ENCODE measurements at places on chromosomes 3 and 15.
A peak's percentile ranks its signal among the peaks of the same experiment; 100 is the strongest.

GRCh38 chr15:25613134-25613533, 174.3 kb upstream of the UBE3A start:
- no peaks in the 10 kb centered on the region for H3K36me3 ChIP-seq
- H3K27me3 ChIP-seq, result no peaks in the 10 kb centered on the region
- no peaks in the 10 kb centered on the region for H3K4me1 ChIP-seq
- no peak for DNase-seq
- H3K4me3 ChIP-seq, result no peak overlapping the region

- peak overlapping the region; percentile 29 for H3K27ac ChIP-seq
- DNase-seq, result peak; percentile 26
- H3K4me3 ChIP-seq, result peak overlapping the region; percentile 35
- H3K27me3 ChIP-seq, result peaks cover 34% of the 10 kb centered on the region
Measured at GRCh38 chr3:195802261-195802701, 9.4 kb downstream of the MUC4 start.

- DNase-seq, result no peak
- no peak overlapping the region for H3K27ac ChIP-seq
- no peak overlapping the region for H3K4me3 ChIP-seq
- no peaks in the 10 kb centered on the region for H3K27me3 ChIP-seq
- H3K36me3 ChIP-seq, result no peaks in the 10 kb centered on the region
Measured at GRCh38 chr3:23390446-23390845, 187.3 kb downstream of the UBE2E2 start.

DNA sequence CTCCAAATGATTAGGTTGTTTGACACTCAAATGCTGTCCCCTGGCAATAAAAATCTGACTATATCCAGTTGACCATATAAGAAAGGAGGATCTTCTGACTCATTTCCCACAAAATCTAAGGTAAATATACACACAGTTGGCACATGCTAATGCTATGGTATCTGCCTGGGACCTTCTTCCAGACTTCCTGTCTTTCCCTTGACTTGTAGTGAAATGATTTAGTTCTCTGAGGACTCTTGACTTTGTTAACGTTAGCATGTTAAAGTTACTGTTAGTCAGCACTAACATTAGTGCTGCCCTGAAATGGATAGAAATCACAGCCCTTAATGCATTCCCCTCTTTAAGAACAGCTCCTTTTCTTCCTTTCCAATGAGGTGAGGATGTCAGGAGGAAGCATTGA, 124.3 kb upstream of the LSAMP start:
- H3K4me1 ChIP-seq, result no peaks in the 10 kb centered on the region
- H3K27ac ChIP-seq, result no peak overlapping the region
- no peaks in the 10 kb centered on the region for H3K36me3 ChIP-seq
- H3K27me3 ChIP-seq, result no peaks in the 10 kb centered on the region
- no peak overlapping the region for H3K4me3 ChIP-seq
- DNase-seq, result no peak

DNA sequence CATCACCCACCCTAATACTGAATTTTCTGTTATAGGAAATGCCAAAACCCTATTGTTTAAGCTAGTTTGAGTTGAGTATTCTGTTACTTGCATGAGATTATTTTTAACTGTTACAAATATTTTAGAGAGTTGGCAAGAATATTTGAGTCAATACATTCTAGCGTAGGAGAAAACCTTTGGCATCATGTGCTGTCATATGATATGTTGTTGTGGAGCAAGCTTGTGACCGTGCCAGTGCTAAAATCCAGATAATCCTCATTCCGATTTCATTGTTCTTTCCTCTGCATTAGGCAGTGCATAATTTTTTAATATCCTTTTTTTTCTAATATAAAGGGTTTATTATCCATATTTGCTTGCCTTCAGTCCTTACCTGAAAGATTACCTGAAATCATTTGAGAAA, 168.0 kb upstream of the GMNC start:
- no peak overlapping the region for H3K4me3 ChIP-seq
- no peaks in the 10 kb centered on the region for H3K4me1 ChIP-seq
- H3K36me3 ChIP-seq, result no peaks in the 10 kb centered on the region
- H3K27me3 ChIP-seq, result no peaks in the 10 kb centered on the region
- DNase-seq, result no peak
- H3K27ac ChIP-seq, result no peak overlapping the region

GRCh38 chr3:142839831-142840230, 49.1 kb downstream of the PCOLCE2 start:
- no peaks in the 10 kb centered on the region for H3K4me1 ChIP-seq
- H3K27me3 ChIP-seq, result no peaks in the 10 kb centered on the region
- no peak overlapping the region for H3K27ac ChIP-seq
- DNase-seq, result no peak

DNA sequence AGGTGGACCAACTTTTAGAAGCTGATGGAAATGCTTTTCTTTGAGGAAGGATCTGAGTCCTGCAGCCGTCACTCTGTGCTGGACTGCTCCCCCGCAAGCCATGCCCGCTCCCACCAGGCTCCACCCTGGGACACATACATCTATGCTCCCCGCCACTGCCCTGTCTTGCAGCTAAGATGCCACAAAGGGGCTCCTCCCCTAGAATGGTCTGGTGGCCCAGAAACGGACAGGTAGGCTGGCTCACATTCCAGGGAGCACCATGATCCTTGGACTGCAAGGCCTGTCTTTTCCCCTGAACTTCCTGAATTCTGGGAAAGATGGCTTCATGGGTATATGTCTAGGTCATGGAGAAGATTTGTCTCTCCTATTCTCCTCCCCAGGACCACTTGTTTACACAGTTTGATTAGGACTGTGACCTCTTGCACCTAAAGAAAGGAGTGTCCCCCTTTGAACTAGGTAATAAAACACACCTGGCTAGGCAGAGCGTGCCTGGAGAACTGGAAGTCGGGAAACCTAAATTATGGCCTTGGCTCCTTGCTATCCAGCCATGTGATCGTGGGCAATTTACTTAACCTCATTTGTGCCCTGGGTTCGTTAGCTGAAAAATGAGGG, 220.9 kb upstream of the BHLHE40 start:
- no peaks in the 10 kb centered on the region for H3K4me1 ChIP-seq
- no peak for DNase-seq
- H3K4me3 ChIP-seq, result no peak overlapping the region
- peaks cover 34% of the 10 kb centered on the region for H3K36me3 ChIP-seq

- H3K4me3 ChIP-seq, result no peak overlapping the region
- H3K4me1 ChIP-seq, result peaks cover 15% of the 10 kb centered on the region
- DNase-seq, result no peak
Measured at GRCh38 chr3:120341658-120342346, 7.4 kb downstream of the LRRC58 start.

GRCh38 chr3:13657660-13658435, 108.9 kb downstream of the FBLN2 start:
- peaks cover 3% of the 10 kb centered on the region for H3K27me3 ChIP-seq
- H3K27ac ChIP-seq, result no peak overlapping the region
- no peaks in the 10 kb centered on the region for H3K36me3 ChIP-seq
- H3K4me3 ChIP-seq, result no peak overlapping the region
- DNase-seq, result peak; percentile 65

GRCh38 chr3:160796813-160797164, 40.8 kb downstream of the PPM1L start:
- peaks cover 9% of the 10 kb centered on the region for H3K4me1 ChIP-seq
- no peaks in the 10 kb centered on the region for H3K27me3 ChIP-seq
- DNase-seq, result no peak
- no peak overlapping the region for H3K27ac ChIP-seq
- no peak overlapping the region for H3K4me3 ChIP-seq

DNA sequence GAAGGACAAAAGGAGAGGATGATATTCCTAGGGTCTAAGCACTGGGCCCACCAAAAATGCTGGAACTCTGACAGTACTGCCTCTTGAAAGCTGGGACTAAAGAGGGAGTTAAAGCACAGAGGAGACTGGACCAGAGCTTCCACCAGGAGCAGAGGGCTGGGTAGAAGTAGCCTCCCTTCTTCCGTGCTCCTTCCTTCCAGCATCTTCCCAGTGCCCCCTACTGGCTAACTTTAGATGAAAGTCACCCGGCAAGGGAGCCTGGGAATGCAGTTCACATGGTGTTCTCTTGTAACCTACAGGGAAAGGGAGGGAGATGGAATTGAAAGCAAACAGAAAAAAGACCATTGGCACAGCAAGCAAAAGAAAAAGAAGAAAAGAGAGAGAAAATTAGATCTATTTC, 106.1 kb upstream of the COL8A1 start:
- H3K27ac ChIP-seq, result no peak overlapping the region
- no peak for DNase-seq
- H3K27me3 ChIP-seq, result no peaks in the 10 kb centered on the region
- H3K4me3 ChIP-seq, result no peak overlapping the region
- H3K36me3 ChIP-seq, result no peaks in the 10 kb centered on the region
- no peaks in the 10 kb centered on the region for H3K4me1 ChIP-seq

GRCh38 chr15:51334011-51334451, 4.4 kb downstream of the CYP19A1 start:
- no peaks in the 10 kb centered on the region for H3K27me3 ChIP-seq
- no peak overlapping the region for H3K27ac ChIP-seq
- no peak overlapping the region for H3K4me3 ChIP-seq

- H3K27ac ChIP-seq, result no peak overlapping the region
- H3K36me3 ChIP-seq, result no peaks in the 10 kb centered on the region
- no peaks in the 10 kb centered on the region for H3K27me3 ChIP-seq
- H3K4me1 ChIP-seq, result no peaks in the 10 kb centered on the region
- no peak for DNase-seq
Measured at GRCh38 chr15:71337197-71337845, 222.1 kb downstream of the THSD4 start.

DNA sequence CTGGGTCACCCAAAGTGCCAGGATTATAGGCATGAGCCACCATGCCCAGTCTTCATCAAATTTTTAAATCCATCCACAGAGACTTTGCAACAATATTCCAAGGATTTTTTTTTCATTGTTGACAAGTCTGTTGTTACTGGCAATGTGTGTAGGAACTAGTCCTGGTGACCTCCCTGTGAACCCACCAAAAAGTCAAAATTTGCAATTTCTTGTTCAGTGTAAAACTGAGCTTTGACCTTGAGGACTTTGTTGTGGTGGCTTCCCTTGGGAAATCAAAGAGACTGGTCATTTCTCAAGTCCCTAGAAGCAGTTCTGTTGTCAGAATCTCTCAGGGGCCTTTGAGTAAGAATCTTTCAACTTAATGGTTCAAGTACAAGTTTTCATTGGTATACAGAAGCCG, 36.9 kb upstream of the COL8A1 start:
- H3K4me1 ChIP-seq, result no peaks in the 10 kb centered on the region
- no peaks in the 10 kb centered on the region for H3K36me3 ChIP-seq
- no peak overlapping the region for H3K27ac ChIP-seq
- DNase-seq, result no peak
- no peaks in the 10 kb centered on the region for H3K27me3 ChIP-seq

GRCh38 chr15:66658855-66659254, 43.2 kb upstream of the SMAD6 start:
- peaks cover 25% of the 10 kb centered on the region for H3K27me3 ChIP-seq
- H3K4me3 ChIP-seq, result no peak overlapping the region
- H3K36me3 ChIP-seq, result no peaks in the 10 kb centered on the region
- no peak overlapping the region for H3K27ac ChIP-seq
- no peaks in the 10 kb centered on the region for H3K4me1 ChIP-seq
- no peak for DNase-seq

DNA sequence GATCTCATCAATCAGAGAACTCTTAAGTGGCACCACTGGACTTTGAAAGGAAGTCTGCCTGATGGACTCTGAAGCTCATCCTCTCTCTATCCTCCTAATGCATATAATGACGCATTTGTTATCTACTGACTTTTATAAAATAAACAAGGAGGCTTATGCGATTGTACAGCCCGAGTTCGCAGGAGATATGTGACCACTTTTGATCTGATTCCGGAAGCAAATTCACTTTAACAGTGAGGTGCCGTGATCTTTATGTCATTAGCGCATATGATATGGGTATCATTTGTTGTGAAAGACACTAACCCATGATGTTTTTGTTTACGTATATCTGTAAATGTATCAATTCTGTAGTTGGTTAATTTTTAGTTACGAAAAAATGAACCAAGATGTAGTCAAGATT, 427 bp upstream of the RNF111 start:
- no peaks in the 10 kb centered on the region for H3K27me3 ChIP-seq
- peak overlapping the region; percentile 74 for H3K4me3 ChIP-seq
- peaks cover 14% of the 10 kb centered on the region for H3K4me1 ChIP-seq
- peak overlapping the region; percentile 61 for H3K27ac ChIP-seq
- H3K36me3 ChIP-seq, result no peaks in the 10 kb centered on the region

- H3K4me1 ChIP-seq, result no peaks in the 10 kb centered on the region
- DNase-seq, result no peak
Measured at GRCh38 chr3:47225310-47225906, 57.2 kb downstream of the KIF9 start.

DNA sequence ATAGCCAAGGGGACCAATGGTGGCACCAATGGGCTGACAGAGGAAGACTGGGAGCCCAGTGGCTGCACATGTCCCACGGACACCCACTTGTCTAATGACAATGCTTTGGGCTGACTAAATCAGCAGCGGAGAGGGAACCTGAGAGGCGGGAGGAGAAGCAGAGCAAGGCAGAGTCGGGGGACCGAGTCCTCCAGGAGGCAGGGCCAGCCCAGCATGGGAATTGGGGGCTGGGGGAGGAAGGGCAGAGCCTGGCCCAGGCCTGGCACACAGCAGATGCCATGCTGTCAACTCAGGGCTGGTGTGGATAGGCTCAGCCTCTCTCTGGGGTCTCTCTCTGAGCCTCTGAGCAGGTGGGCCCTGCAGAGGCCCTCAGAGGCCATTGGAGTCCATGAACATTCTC, 78.4 kb upstream of the KLF13 start:
- H3K27me3 ChIP-seq, result no peaks in the 10 kb centered on the region
- DNase-seq, result no peak
- no peaks in the 10 kb centered on the region for H3K36me3 ChIP-seq

GRCh38 chr15:65028921-65029735, at the start of gene MTFMT:
TSS of gene MTFMT (minus strand) at chr15:65029639. CDS start at chr15:65029613, 26 bp downstream.
- peak; percentile 83 for DNase-seq
- H3K4me1 ChIP-seq, result peaks cover 21% of the 10 kb centered on the region
- H3K27me3 ChIP-seq, result peaks cover 7% of the 10 kb centered on the region
- H3K36me3 ChIP-seq, result peaks cover 3% of the 10 kb centered on the region
- H3K4me3 ChIP-seq, result peak within 1 kb of the TSS; percentile 90

GRCh38 chr3:49133226-49133951, 539 bp upstream of the LAMB2 start:
- H3K36me3 ChIP-seq, result no peaks in the 10 kb centered on the region
- peaks cover 6% of the 10 kb centered on the region for H3K4me1 ChIP-seq
- no peak overlapping the region for H3K27ac ChIP-seq
- H3K4me3 ChIP-seq, result no peak overlapping the region
- no peak for DNase-seq

DNA sequence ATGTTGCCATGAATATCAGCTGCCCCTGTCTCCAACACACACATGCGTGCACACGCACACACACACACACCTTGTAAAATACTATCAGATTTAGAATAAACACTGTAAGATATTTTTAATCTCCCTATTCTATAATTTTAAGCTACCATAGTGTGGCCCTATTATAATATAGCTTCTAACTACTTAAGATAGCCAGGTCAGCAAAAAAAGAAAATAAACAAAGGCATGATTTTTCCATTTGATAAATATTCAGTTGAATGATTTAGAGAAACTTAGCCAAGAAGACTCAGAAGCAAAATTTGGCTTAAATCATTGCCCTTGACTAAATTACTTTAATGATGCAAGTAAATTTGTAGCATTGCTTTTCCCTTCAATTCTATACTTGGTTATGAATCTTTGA, 162.2 kb downstream of the ALCAM start:
- no peaks in the 10 kb centered on the region for H3K36me3 ChIP-seq
- H3K27me3 ChIP-seq, result no peaks in the 10 kb centered on the region
- H3K4me3 ChIP-seq, result no peak overlapping the region
- no peak overlapping the region for H3K27ac ChIP-seq

- H3K36me3 ChIP-seq, result no peaks in the 10 kb centered on the region
- H3K27ac ChIP-seq, result no peak overlapping the region
- no peak for DNase-seq
- H3K27me3 ChIP-seq, result no peaks in the 10 kb centered on the region
Measured at GRCh38 chr15:40317580-40317979, 5.9 kb upstream of the INAFM2 start.

GRCh38 chr3:53491276-53491675, 3.1 kb upstream of the CACNA1D start:
- no peaks in the 10 kb centered on the region for H3K36me3 ChIP-seq
- peaks cover 32% of the 10 kb centered on the region for H3K27me3 ChIP-seq
- no peak for DNase-seq
- H3K4me1 ChIP-seq, result no peaks in the 10 kb centered on the region
